IMR-90 (cell line): ENCODE measurements at places on chromosomes 1 and 21. TPM values are rescaled to one million over a fixed set of nuclear protein-coding genes. Genes with fewer than 3 reads are reported as not detected.

DNA sequence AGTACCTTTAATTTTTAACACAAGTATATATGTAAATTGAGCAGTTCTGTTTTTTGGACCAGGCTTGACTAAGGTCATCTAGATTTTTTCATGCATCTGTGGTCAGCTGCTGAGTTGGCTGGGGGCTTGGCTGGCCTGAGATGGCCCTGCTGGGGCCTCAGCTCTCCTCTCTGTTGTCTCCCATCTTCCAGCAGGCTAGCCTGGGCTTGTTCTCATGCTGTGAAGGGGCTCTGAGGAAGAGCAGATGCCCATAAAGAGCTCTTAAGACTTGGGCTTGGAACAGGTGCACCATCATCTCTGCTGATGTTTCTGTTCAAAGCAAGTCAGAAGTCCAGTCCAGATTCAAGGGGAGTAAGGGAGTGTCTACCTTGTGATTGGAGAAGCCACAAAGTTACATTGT, 51.2 kb upstream of the TNR start:
- no peak for DNase-seq

GRCh38 chr1:220342853-220343252, 70.6 kb upstream of the RAB3GAP2 start:
- DNase-seq: no peak

The CCDC27 gene
- total RNA-seq: not detected in 2 replicates

DNA sequence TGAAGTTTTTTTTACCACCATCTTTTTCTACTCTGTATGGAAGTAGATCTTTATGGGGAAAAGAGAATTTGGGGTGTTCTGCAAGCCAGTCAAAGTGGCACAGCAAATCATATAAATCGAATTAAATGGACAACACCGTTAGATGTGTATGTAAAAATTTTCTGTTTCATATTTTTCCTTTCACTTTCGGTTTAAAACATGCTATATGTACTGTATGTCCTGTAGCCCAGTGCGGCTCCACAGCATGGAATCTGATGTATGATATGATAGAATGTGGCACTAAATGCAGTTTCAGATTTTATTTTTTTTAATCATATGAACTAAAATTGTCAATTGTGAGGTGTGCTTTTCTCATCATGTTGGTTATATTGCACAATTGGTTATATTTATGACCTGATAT, 32.9 kb downstream of the RAB4A start:
- DNase-seq: no peak

The FHAD1 gene
- not detected in 2 replicates for total RNA-seq
